Upper lobe of right lung (tissue), 1 donor: ENCODE measurements at places on chromosomes 1 and 21. TPM values are rescaled to one million over a fixed set of nuclear protein-coding genes. Genes with fewer than 3 reads are reported as not detected.

DNA sequence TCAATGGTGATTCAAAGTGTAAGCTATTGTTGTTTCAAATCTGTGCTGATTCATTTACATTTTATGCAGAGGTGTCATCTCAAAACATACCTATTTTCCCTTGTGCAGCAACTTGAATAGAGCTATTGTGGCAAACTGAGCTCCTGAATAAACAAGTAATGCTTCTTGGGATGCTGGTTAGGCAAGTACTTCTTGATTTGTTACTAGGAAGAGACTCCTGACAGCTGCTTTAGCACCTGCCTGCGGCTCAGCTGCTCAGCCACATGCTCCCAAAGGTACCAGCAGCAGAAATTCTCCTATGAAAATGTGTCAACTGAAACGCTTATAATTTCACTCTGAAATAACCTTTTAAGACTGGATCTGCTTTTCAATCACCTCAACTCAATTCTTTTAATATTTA lies 352.3 kb downstream of the RYR2 start:
- DNase-seq, result no peak

DNA sequence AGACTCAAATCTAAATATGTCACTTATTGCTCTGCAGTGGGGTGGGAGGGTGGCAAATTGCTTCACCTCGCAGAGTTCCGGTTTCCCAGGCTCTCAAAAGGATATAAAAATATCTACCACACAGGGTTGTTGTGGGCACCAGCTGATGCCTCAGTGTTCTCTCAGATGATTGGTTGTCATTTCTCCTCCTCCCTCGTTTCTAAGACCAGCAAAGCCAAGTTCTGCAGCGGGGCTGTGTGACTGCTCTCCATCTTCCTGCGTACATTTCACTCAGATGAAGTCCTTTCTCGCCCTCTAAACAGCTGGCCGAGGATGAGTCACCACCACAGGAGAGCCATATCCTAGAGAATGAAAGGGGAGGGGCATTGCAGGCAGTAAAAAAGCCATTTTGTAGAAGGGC lies 35.0 kb upstream of the VWA5B1 start:
- no peak for DNase-seq

DNA sequence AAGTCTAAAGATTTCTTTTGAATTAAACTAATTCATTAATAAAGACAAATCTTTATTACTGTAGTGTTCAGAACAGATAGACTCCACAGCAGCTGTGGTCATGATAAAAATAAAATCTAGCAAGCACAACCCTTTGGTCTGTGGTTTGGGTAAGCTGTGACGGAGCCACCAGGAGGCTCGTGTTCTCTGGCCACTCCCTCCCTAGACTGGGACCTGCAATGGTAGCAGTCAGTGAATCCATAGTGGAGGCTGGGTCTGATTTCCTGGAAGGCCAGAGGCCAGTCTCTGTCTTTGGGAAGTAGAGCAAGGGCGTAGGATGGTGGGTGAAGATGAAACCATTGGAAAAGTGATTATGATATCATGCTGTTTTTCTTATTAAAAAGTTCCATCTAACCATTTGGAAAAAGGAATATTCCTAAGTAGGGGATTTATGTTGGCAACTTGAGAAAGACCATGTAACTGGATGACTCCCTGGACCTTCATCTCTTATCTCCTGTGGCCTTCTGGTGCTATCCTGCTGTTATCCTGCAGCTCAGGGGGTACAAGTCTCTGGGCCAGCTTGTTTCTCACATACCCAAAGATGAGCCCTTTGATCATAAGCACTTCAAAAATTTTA lies 39.0 kb downstream of the TENT5C start:
- no peak for DNase-seq

- DNase-seq, result peak; percentile 67
These were observed 157.7 kb downstream of the TOMM20 start for GRCh38 chr1:234970731-234971476.

GRCh38 chr1:201715351-201715750 lies 113.6 kb upstream of the IPO9 start:
- DNase-seq, result no peak

DNA sequence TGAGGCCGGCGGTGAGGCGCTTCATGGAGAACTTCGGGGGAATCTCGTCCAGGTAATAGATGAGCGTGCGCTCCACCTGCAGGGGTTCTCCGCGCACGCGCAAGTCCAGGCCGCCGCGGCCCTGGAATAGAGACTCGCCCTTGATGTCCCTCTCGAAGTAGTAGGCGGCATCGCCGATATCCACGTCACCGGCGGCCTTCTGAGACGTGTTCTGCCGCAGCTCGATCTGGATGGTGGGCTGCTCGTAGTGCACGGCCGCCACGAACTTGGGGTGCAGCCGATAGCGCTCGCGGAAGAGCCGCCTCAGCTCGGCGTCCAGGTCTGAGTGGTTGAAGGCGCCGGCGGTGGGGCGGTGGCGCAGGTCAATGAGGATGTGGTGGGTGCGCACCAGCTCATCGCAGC lies 726 bp downstream of the TACSTD2 start:
- DNase-seq, result peak; percentile 82

DNA sequence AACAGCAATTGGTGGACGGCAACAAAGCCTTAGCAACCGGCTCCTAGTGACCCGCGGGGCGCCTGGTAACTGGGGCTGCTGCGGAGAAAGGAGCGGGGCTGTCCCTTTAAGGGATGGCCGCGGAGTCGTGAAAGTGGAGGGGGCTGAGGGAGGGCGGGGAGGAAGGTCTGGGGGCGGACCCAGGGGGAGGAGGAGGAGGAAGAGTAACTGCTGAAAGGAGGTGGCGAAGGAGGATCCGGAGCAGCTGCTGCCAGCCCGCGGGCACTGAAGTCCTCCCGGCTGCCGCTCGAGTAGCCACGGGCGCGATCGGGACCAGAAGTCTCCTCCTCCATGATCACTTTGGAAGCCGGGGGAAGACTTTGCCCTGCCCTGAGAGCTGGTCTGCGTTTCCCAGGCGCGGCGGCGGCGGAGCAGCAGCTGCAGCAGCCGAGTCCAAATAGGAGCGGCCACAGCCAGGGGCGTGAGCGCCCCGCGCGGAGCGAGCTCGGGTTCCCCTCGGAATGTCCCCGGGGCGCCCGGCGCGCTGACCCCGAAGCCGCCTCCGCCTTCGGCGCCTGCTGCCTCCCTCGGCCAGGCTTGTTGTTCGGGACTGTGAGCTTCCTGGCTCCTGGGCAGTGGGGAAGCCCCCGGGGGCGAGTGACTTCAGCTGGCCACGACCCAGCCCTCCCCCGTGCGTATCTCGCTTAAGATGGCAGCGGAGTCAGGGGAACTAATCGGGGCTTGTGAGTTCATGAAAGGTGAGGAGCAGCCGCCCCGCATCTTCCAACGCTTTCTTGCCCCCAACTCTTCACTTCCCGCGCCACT lies at the start of gene CDC14A:
Gene CDC14A (plus strand): TSS at position 240 of the 804 bp plus-strand sequence. CDS start 449 bp downstream, at position 689.
- peak; percentile 94 for DNase-seq

GRCh38 chr1:180193141-180194047 lies 36.7 kb upstream of the LHX4 start:
- no peak for DNase-seq

TNFRSF14 gene
- 133 TPM for total RNA-seq

CLCC1 gene
- 35.1 TPM for total RNA-seq
